ENCODE measurements at places on chromosomes 16 and 17.

GRCh38 chr17:12229335-12229734 lies 208.7 kb downstream of the MAP2K4 start:
- no peak for DNase-seq

GRCh38 chr16:83606486-83607030 lies 201.2 kb upstream of the HSBP1 start:
- no peak for DNase-seq

GRCh38 chr16:70467113-70467512 lies 12.7 kb downstream of the FCSK start:
- DNase-seq, result no peak

GRCh38 chr16:20411055-20411454 lies 1.7 kb downstream of the ACSM5 start:
- DNase-seq, result no peak

All from HFFc6 (cell line).